ENCODE measurements at places on chromosomes 6 and 20.

DNA sequence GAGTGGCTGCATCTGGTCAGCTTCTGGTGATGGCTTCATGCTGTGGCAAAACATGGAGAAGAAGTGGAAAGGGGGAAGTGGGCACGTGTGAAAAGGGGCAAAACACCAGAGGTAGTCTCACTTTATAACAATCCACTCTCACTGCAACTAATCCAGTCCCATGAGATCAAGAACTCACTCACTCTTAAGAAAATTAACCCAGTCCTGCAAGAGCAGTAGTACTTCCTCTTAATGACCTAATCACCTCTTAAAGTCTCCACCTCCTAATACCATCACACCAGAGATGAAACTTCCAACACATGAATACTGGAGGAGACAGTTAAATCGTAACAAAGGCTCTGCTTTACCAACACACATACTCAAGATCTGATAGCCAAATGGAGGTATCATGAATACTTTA lies 152.6 kb downstream of the THEMIS start:
- DNase-seq, result no peak

DNA sequence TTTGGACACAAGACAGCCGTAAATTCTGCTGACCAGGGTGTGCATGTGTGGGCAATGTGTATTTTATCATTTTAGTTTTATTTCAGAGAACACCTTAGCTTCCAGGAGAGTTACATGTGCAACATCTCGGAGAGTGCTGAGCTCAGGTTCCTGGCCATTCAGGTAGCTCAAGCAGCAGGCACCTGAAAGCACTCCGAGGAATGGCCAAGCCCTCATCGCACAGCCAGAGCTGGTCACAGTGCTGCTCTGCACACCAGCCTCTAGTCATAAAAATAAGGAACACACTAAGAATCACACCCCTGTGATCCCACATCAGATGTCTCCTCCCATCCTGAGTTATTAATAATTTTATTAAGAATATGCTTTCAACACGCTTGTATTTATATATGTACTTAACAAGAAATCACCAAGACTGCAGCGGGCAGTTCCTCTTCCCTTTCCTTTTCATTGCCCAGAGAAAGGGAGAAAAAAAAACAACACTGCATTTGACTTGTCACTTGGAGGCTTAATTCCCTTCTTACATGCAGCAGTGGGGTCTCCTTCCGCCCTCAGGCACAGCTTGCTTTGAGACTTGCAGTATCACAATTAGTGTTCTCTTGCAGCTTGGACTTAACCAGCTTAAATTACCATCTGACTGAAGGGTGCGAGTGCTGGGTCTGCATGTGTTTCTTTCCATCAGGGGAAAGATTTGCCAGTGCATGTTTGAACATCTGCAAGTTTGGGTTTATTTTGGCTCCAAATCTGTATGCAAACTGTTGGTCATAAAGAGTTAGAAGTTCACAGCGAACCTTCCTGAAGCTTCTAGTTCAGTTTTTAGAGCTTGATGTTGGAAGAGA lies 36.0 kb upstream of the IRF4 start:
- DNase-seq, result no peak

DNA sequence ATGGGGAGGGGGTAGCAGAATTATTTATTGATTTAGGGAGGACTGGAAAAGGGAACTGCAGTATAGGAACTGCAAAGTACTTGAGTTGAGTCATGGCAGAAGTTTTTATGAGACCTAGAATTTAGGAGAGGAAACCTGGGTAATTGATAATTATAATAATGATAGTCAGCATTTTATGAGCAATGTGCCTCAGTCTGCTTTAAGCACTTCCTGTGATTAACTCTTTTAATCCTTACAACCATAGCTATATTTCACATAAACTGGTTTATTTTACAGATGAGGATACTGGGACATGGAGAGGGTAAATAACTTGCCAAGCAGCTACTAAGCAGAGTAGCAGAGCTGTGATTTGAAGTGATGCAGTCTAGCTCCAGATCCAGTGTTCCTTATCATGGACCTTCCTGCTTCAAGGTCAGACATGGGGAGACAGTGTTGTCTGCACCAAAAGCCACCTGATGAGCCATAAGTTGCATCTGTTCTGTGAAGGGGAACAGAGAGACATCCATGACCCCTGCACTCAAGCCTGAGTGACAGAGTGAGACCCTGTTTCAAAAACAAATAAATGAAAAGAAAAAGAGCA lies 13.6 kb downstream of the LRRC1 start:
- DNase-seq, result no peak

- no peak for DNase-seq
Measured at GRCh38 chr6:114879693-114880092, 536.9 kb upstream of the HS3ST5 start.

DNA sequence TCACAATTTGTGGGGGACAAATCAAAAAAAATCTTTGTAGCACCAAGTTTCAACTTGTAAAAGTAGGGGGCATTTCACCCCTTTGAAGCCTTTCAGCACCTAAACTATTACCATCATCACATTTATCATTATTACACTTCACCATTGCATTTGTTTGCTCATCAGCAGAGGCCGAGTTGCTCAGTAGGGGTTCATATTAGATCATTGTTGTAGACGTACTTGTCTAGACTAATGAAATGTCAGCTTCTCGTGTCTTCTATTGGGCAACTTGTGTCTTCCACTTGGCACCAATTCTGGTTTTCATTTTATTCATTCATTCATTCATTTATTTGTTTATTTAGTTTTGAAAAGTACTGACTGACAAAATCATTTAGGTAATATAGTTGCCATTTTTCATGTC lies 338.3 kb upstream of the KCNQ5 start:
- no peak for DNase-seq

- no peak for DNase-seq
Measured at GRCh38 chr6:149236589-149236988, 80.9 kb upstream of the TAB2 start.

DNA sequence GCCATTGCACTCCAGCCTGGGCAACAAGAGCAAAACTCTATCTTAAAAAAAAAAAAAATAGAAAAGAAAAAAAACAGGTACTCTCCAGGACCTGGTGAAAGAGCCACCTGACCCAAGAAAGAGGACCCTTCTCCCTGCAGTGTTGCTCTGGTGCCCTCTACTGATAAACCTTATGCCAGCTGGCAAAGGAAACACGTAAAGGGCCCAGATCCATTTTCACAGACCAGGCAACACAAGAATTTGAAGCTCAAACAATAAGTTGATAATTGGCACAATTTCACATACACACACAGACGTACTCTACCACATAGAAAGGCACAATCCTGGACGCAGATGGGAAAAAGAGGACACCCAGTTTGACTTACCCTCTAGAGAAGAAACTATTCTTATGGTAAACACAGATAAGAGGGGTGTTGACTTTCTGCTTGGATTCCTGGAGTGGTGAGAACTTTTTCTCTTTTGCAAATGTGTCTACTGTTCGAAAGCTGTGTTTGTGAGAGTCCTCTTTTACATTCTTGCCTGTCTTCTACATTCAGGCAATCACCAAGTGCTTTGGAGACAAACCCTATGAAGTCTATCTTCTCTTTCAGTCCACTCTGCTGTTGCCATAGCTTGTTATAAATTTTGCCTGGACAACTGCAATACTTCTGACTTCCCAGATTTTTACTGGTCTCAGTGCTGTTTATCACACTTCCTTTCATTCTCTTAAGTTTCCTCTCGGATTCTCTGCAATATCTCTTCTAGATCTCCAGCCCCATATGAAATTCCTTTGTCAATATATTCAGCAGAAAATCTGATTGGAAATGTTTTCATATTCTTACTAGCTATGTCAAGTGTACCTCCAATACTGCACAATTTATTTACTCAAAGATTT lies 6.4 kb upstream of the SNRPB start:
- DNase-seq, result no peak
